Ovary (tissue), 10 donors: ENCODE measurements at places on chromosomes 2 and 18. TPM values are rescaled to one million over a fixed set of nuclear protein-coding genes. Genes with fewer than 3 reads are reported as not detected.

TNS1 gene
- total RNA-seq = 356 TPM

DNA sequence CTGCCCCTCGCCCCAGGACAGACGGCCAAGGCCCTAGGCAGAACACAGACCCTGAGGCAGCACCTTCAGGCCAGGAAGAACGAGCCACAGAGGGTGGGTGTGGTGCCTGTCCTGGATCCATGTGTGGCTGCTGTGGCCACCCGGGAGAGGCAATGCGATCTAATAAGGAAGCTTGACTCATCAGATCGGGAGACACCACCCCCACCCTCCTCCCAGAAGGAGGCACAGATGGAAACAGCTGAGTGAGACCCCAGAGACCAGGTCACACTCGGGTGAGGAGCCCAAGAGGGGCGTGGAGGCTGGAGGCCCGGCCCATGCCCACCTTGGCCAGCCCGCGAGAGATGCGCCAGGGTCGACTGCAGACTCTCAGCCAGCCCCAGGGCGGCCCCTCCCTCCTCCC lies 20.3 kb downstream of the KCNG2 start:
- DNase-seq = no peak

PLEK gene
- 11.0 TPM for total RNA-seq

GRCh38 chr18:21805771-21806366 lies 65.3 kb downstream of the MIB1 start:
- no peak for DNase-seq

- DNase-seq = no peak
Observed at GRCh38 chr2:120398996-120399888, 53.3 kb downstream of the INHBB start.

MAP3K20 gene
- 78.2 TPM for total RNA-seq

GRCh38 chr2:178436662-178437061 lies 14.3 kb downstream of the PRKRA start:
- DNase-seq = no peak

GRCh38 chr2:37916512-37917082 lies 8.5 kb upstream of the RMDN2 start:
- DNase-seq = no peak

KIF1A gene
- 0.48 TPM for total RNA-seq

NXPH2 gene
- 2.5 TPM for total RNA-seq

GNLY gene
- total RNA-seq = 0.98 TPM

CELF4 gene
- not detected for total RNA-seq

DNA sequence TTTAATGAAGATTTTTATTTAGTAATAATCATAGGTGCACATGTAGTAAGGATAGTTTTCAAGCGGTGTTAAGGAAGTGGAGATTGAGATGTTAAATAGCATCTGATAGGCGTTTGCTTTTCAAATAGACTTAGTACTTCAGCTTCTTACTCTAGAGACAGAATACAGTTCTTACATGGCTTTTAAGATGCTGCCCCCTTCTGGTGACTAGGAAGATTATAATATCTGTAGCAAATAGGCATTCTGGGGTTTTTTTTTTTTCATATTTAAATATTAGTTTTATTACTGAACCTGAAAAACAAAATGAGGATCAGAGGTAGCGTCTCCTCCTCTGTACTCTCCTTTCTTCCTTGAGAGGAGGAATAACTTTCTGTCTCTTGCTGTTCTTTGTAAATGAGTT lies 100.2 kb downstream of the AGAP1 start:
- DNase-seq = no peak

DNA sequence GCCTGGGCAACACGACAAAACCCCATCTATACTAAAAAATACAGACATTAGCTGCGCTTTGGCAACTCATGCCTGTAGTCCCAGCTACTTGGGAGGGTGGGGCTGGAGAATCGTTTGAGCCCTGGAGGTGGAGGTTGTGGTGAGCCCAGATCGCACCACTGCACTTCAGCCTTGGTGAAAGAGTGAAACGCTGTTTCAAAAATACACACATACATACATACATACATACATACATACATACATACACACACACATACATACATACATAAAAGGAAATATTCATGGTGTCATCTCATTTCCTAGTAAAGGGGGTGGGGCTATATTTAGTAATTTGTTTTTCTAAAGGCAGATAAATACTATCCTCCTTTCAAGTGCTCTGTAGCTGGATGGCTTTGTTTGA lies 205.1 kb downstream of the PARD3B start:
- no peak for DNase-seq

- no peak for DNase-seq
Observed at GRCh38 chr2:75033516-75033915, 75.1 kb downstream of the POLE4 start.

CNDP1 gene
- total RNA-seq = 0.15 TPM

GRCh38 chr2:106030287-106031268 lies 163.5 kb downstream of the UXS1 start:
- DNase-seq = peak; percentile 66

GRCh38 chr2:80141007-80141726 lies 163.4 kb downstream of the LRRTM1 start:
- no peak for DNase-seq

- DNase-seq = peak; percentile 81
Observed at GRCh38 chr2:120735746-120736170, at the start of gene GLI2. Gene GLI2 (plus strand): TSS chr2:120735868. CDS start chr2:120797321, 61,453 bp downstream.

SMARCAL1 gene
- 20.9 TPM for total RNA-seq

POTEC gene
- not detected for total RNA-seq

GAD1 gene
- 0.36 TPM for total RNA-seq

B3GNT2 gene
- 20.6 TPM for total RNA-seq

GRCh38 chr18:13444430-13445240 lies 226.1 kb downstream of the LDLRAD4 start:
- DNase-seq = no peak

- no peak for DNase-seq
Observed at GRCh38 chr2:29688429-29688828, 233.0 kb downstream of the ALK start.

GRCh38 chr18:41466436-41467160 lies 488.4 kb upstream of the PIK3C3 start:
- no peak for DNase-seq

LGALSL gene
- total RNA-seq = 12.1 TPM

DNA sequence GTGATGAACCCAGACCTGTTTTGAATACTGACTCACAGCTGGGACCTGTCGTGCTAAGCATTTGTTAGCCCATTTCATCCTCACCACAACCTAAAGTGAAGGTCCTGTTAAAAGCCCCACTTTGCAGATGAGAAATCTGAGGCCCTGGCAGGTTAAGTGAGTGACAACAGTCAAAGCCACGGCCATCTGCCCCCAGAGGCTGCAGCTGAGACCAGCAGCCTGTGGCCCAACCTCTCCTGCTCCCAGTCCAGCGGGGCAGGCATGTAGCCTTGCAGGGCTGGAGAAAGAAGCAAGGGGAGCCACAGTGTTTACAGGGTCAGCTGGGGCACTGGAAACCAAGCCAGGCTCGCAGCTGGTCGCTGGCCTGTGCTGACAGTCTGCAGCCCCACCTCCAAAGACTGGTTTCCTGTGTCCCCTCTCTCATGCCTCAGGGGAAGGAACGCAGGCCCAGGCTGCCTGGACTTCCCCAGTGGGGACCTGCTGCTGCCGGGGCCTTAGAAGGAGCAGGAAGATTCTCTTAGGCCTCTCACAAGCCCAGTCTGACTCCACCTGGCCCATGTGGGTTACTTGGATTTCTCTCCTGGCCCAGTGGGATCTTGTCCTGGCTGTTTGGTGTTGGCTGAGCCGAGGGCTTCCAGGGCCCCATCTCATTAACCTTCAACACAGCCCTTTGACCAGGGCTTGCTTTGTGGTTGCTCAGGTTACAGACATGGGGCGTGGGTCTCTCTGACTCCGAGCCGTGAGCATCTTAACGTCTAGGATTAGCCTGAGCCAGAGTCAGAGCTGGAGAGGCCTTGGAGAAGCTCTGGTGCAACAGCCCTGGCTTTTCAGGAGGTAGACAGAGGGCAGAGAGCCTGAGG lies 1.7 kb downstream of the INPP5D start:
- peak; percentile 32 for DNase-seq

DNA sequence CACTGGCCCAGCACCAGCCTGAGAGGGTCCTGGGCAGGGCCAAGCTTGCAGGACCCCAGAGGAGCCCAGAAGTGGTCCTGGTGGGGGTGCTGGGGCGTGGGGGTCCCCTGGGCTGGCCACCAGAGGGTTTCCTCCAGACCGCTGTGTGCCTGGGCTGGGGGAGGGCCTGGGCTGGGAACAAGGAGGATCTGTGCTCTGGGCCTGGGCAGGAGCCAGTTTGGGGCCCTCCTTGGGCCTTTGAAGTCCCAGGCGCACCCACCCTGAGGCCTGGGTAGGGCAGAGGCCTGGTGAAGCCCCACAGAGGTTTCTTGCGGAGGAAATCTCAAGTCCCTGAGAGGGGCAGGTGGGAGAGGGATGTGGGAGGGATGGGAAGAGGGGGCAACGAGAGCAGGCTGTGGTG lies 63.4 kb upstream of the GPC1 start:
- no peak for DNase-seq

- DNase-seq = no peak
Observed at GRCh38 chr18:79540161-79540903, 139.3 kb upstream of the CTDP1 start.

DNA sequence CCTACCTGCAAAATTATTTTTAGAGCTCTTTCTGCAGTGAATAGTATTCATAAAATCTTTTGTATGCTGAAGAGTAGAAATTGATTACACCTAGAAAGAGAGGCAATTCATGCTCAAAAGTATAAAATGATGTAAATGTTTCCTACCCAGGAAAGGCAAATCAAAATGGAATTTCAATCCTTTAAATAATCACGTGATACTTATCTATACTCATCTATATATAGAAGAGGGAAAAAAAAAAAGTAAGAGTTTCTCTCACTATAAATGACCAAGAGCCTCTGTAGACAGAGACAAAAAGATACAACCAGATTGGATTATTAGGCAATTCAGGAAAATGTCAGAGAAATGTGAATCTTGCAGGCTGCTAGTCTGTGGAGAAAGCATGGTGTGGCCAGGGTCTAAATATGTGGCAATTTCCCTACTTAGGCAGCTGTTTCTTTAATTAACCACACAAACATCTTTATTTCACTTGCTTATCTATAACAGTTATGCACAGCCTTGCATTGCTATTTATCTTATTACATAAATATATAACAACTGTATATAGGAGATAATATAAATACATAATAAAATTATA lies 39.5 kb downstream of the METTL8 start:
- no peak for DNase-seq

DNA sequence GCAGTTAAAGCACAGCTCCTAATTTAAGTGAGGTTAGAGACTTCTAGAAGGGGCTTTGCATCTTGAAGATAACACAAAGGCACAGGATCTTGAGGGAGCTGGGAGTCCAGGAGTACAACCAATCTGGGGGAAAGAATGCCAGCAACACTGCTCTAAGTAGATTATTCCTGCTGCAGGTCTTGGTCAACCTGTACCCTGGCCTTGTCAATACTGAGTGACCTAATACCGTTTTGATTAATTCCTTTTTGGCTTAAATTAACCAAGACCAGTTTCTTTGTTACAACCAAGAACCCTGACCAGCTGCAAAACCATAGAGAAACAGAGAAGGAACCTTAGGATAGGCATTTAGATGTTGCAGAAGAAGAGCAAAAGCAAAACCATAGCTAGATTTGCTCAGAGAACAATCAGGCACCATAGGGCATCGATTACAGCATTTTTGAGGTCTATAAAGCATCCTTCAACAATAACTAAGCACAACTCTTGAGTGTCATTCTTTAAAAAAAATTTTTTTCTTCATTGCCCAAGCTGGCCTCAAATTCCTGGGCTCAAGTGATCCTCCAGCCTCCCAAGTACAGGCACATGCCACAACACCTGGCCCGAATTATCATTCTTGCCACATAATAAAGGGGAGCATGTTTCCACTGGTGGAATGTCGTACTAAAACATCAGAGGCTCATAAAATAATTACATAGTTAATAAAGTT lies 6.3 kb downstream of the STARD7 start:
- DNase-seq = no peak

TMEM169 gene
- total RNA-seq = 0.25 TPM

RGPD3 gene
- total RNA-seq = 0.15 TPM

GRCh38 chr2:10868465-10869314 lies 43.0 kb upstream of the KCNF1 start:
- no peak for DNase-seq

GRCh38 chr2:241314226-241315092 lies 1.0 kb downstream of the HDLBP start:
- DNase-seq = no peak

GRCh38 chr18:39976771-39977170 lies 1978.3 kb upstream of the PIK3C3 start:
- no peak for DNase-seq

DNA sequence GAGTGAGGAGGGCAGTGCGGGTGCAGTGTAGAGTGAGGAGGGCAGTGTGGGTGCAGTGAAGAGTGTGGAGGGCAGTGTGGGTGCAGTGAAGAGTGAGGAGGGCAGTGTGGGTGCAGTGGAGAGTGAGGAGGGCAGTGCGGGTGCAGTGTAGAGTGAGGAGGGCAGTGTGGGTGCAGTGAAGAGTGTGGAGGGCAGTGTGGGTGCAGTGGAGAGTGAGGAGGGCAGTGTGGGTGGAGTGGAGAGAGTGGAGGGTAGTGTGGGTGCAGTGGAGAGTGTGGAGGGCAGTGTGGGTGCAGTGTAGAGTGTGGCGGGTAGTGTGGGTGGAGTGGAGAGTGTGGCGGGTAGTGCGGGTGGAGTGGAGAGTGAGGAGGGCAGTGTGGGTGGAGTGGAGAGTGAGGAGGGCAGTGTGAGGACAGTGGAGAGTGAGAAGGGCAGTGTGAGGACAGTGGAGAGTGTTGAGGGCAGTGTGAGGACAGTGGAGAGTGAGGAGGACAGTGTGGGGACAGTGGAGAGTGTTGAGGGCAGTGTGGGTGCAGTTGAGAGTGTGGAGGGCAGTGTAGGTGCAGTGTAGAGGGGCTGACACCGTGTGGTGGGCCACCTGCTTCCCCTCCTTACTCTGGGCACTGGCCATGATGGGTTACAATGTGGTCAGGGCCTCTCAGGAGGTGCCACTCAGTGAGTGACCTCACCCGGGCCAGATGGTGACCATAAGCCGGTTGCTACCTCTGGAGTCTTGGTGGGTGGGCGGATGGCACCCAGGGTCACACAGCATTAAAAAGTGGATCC lies 28.5 kb downstream of the INPP4A start:
- no peak for DNase-seq
